ENCODE measurements at places on chromosomes 4 and X. TPM values are rescaled to one million over a fixed set of nuclear protein-coding genes. Genes with fewer than 3 reads are reported as not detected.

DNA sequence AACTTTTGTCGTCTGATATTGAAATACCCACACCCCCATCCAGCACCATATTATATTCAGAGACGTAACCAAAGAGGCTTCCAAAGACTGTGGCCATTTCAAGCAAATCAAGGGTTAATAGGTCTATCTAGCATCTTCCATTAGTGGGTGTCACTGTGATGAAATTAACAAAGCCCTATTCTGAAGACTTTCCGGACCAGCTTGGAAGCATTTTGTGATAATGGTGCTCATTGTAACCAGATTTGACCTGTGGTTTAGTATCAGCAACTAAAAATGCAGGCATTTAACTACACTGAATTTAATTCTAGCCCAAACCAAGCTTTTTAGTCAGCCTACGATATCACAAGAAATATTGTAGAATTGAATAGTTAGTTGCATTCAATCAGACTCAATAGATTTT lies 309.7 kb upstream of the TENM3 start:
- H3K27me3 ChIP-seq = no peaks in the 10 kb centered on the region
- no peak overlapping the region for H3K27ac ChIP-seq
- H3K4me3 ChIP-seq = no peak overlapping the region

GRCh38 chrX:129529685-129530281 lies 6.5 kb upstream of the SMARCA1 start:
- H3K4me3 ChIP-seq = no peak overlapping the region
- H3K27ac ChIP-seq = no peak overlapping the region
- H3K4me1 ChIP-seq = no peaks in the 10 kb centered on the region
- DNase-seq = no peak
- H3K36me3 ChIP-seq = no peaks in the 10 kb centered on the region

DNA sequence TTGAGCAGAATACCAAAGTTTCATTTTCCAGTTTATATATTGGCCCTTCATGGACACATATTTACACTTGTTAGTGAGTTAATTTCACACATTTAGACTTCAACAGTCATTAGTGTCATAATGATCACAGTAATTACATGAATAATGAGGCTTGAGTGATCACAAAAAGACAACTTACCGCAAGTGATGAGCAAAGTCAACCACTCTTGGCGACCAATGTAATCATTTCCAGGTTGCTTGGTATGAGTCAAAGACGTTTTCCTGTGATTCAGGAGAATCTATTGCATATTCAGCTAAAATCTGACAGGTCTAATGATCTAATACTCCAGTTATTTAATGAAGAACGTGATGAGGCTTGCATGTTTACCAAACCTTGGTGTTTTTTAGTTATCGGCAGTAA lies 407.9 kb upstream of the TENM3 start:
- no peak overlapping the region for H3K4me3 ChIP-seq
- DNase-seq = no peak
- H3K36me3 ChIP-seq = no peaks in the 10 kb centered on the region

- H3K4me1 ChIP-seq = no peaks in the 10 kb centered on the region
- no peak overlapping the region for H3K27ac ChIP-seq
- H3K36me3 ChIP-seq = no peaks in the 10 kb centered on the region
- DNase-seq = no peak
Observed at GRCh38 chr4:20496068-20496467, 204.2 kb upstream of the PACRGL start.

DNA sequence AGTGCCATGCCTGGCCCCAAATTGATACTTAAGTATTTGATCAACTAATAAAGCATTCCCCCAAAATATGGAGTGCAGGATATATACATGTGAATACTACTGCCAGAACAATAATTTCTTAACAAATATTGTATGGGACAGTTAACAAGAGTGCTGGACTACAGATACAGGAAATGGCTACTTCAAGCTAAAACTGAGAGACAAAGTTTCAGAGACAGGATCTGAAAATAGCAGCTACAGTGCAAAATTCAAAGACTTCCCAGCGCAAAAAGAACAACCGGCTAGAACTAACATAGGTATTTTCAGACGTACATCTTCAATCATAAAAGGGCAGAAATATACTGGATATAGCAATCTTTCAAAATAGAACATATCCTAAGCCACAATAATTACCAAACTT lies 6.3 kb downstream of the ATRX start:
- H3K4me1 ChIP-seq = peaks cover 11% of the 10 kb centered on the region
- H3K27me3 ChIP-seq = no peaks in the 10 kb centered on the region
- no peak overlapping the region for H3K27ac ChIP-seq
- H3K36me3 ChIP-seq = no peaks in the 10 kb centered on the region
- DNase-seq = no peak
- no peak overlapping the region for H3K4me3 ChIP-seq

GRCh38 chr4:180789929-180790328 lies 1453.3 kb upstream of the TENM3 start:
- no peak overlapping the region for H3K4me3 ChIP-seq
- no peaks in the 10 kb centered on the region for H3K27me3 ChIP-seq
- H3K27ac ChIP-seq = no peak overlapping the region

- H3K27me3 ChIP-seq = no peaks in the 10 kb centered on the region
- DNase-seq = no peak
- H3K4me3 ChIP-seq = no peak overlapping the region
- no peaks in the 10 kb centered on the region for H3K4me1 ChIP-seq
- peaks cover 4% of the 10 kb centered on the region for H3K36me3 ChIP-seq
- H3K27ac ChIP-seq = no peak overlapping the region
Observed at GRCh38 chrX:30665471-30665870, 12.2 kb downstream of the GK start.

DNA sequence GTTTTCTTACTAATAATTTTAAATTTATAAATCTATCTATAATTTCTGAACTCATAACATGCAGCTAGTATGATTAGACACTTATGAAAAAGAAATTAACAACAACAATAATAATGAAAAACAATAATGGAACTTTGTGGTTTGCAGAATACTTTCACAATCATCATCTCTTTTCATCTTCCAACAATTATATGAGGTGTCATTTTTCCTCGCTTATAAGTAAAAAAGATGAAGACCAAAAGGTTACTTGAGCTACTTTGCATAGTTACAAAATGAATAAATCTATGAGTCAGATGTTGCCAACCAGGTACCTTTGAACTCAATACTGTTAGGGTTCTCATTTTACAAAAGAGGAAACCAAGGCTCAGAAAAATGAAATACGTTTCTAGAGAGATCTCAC lies 98.5 kb upstream of the ELOVL6 start:
- no peaks in the 10 kb centered on the region for H3K4me1 ChIP-seq
- H3K4me3 ChIP-seq = no peak overlapping the region
- peaks cover 6% of the 10 kb centered on the region for H3K27me3 ChIP-seq
- H3K36me3 ChIP-seq = no peaks in the 10 kb centered on the region

MAGEB10 gene
- not detected for total RNA-seq

SLC16A2 gene
- total RNA-seq = 0.16 TPM

EGF gene
- total RNA-seq = not detected

TMPRSS11B gene
- total RNA-seq = not detected

NOA1 gene
- total RNA-seq = 14.3 TPM

IQSEC2 gene
- 0.85 TPM for total RNA-seq

CENPI gene
- total RNA-seq = 0.28 TPM

CPE gene
- not detected for total RNA-seq

PDCL2 gene
- total RNA-seq = not detected

MAGEA12 gene
- not detected for total RNA-seq
